ENCODE measurements at places on chromosomes 4 and X.

DNA sequence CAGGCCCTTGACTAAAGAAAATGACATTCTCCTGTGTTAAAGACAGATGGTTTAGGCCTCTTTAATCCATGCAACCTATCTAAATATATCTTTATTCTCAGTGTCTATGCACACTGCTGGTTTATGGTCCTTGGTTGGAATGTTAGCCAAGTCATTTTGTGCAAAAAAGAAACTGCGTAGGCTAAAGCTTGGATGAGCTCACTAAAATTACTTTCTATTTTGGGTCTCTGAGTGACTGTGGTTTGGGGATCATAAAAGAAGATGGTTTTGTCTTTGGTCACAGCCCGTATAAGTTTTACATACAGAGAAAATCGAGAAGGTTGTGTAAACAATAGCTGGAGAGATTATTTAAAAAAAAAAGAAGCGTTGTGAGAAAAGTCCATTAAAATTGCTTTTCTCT is 443.6 kb downstream of the UBE2NL start:
- no peak for DNase-seq

DNA sequence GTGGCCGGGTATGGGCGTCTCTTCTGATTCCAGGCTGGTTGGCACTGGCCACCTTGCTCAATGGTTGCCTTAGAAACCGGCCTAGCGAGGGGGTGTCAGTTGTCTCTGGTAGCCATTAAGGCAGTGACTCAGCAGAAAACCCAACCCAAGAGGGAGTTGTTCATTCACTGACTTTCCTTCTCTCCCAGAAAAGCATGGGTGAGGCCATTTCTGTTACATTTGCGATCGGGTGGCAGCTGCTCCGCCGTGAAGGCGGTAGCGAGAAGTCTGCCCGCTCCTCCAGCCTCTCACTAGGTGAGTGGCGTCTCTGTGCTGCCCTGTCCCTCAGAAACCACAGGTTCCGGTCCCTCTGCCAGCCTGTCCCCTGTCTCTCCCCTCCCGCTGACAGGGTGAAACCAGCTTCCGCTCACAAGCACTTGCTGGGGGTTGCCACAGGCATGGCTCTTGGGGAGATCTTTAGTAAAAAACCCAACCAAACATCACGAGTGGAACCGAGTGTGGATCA is 17.4 kb downstream of the IRAK1 start:
- peak; percentile 27 for DNase-seq

- no peak for DNase-seq
Observed at GRCh38 chrX:49910344-49910743, 12.1 kb upstream of the CLCN5 start.

- no peak for DNase-seq
Observed at GRCh38 chr4:38805530-38806145, 1.0 kb upstream of the TLR1 start.

- no peak for DNase-seq
Observed at GRCh38 chr4:163500586-163500985, 6.1 kb downstream of the TMA16 start.

DNA sequence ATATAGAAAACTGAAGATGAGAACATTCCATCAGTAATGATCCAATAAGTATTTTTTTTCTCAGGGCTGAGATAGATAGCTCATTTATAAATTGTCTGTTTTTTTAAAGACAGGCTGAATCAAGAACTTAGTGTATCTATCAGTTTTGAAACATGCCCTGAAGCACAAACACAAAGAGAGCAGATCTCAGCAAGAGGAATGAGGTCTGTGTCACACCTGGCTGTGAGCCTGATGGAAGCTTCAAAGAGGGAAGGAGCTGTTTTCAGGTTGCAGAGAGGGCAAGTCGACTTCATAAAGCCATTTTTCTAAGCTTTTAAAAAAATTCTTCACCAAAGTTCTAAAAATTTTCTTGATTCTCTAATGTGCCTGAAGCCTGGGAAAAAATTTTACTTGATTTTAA is 434.9 kb downstream of the PDGFC start:
- DNase-seq, result no peak

DNA sequence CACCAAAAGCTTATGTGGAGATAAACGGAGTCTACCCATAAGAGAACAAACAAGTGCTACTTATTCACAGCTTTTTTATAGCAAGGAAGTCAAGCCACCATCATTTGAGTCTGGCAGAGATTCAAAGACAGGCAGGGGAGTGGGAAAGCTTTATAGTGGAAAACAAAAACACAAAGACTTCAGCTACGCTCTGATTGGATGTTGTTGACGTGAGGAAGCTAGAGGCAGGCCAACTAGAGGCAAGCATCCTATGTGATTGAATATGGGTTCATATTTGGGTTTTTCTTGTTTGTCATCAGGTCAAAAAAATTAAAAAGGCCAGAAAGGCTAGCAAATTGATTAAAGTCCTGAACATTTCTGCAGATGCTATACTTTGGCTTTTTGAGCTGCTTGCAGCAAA is 719 bp upstream of the TCEAL4 start:
- DNase-seq, result no peak

- peak; percentile 54 for DNase-seq
Observed at GRCh38 chrX:70755850-70756249, 152.7 kb downstream of the TEX11 start.

- DNase-seq, result no peak
Observed at GRCh38 chr4:14743172-14743571, 259.1 kb upstream of the CPEB2 start.

Data from stimulated activated CD4-positive, alpha-beta T cell treated with anti-CD3 and anti-CD28 coated beads, Interleukin-4, amount 100 ng/mL, for 48 hours (primary cell).